ENCODE measurements at places on chromosomes 3 and 15. TPM values are rescaled to one million over a fixed set of nuclear protein-coding genes. Genes with fewer than 3 reads are reported as not detected.

PLSCR5 gene
- total RNA-seq, result not detected

SV2B gene
- 4.5 TPM for total RNA-seq

ACAN gene
- 5.0 TPM for total RNA-seq

MYLK gene
- total RNA-seq, result 1,524 TPM

- no peak for DNase-seq
These were observed 311.4 kb downstream of the EPHB1 start for GRCh38 chr3:135106445-135106844.

DNA sequence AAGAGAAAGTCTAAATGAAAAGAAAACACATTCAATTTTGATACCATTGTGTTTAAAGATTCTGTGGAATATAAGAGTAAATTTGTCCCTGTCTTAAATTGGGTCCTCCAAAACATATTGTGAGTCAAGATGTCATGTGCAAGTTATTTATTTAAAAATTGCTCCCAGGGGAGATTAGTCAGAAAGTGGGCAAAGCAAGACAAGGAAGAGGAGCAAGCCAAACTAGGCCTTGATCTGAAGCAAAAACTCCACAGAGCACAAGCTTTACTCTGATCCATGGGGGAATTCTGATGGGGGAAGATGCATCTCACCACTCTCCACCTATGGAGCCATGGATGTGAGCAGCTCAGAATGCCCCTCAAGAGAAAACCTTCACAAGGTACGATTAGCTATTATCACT lies 342.8 kb upstream of the IL12A start:
- no peak for DNase-seq

- DNase-seq, result no peak
These were observed 23.6 kb downstream of the DCLK3 start for GRCh38 chr3:36740787-36741186.

DNA sequence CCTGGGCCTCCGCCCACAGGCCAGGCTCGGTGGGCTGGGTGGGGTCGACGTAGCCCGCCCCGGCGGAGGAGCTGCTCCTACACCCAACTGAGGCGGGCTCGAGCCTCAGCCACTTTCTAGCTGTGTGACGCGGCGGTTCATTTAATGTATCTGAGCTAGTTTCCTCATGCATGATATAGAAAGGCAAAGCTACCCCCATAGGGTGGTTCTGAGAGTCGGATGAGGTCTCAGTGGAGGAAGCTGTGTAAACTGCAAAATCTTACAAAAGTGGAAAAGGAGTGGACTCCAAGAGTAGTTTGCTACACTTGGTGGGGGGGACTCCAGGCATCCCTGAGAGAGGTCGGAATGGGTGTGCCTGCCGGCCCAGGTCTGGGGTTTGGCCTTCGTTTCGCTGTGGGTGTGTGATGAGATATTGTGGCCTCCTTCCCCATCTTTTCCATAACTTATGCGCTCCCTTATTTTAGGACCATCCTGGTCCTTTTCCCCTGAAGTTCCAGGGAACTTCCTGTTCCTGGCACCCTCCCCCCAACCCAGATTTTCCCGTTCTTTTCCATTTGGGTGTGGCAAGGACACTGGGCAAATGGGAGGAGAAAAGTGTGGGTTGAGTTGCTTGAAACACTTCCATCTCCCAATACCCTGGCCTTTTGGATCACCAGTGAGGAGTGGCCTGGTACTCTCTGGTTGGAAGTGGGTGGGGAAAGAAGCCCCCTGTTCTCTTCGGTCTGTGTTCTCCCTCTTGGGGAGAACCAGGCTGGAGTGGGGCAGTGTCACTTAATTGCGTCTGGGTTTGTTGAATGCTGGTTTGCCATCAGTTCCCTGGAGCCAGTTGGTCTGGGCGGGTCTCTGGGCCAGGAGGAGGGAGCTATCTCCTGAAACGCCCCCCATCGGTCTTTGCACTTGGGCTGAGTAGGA lies 1.1 kb downstream of the PDIA5 start:
- no peak for DNase-seq

DNA sequence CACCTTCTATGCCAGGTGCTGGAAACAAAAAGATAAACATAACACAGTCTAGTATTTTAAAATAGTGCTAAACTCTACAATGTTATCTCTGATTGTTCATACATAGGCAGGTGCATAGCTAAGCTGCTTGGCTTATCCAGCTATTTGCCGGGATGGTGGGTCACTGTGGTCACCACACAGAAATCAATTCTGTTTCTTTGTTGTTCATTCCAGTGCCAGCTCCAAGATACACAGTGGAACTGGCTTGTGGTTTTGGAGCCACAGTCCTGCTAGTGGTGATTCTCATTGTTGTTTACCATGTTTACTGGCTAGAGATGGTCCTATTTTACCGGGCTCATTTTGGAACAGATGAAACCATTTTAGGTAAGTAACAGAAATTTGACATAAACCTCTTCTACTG lies 130.2 kb downstream of the IL1RAP start:
- no peak for DNase-seq

GRCh38 chr3:151075869-151076562 lies 9.4 kb upstream of the MED12L start:
- no peak for DNase-seq

DNA sequence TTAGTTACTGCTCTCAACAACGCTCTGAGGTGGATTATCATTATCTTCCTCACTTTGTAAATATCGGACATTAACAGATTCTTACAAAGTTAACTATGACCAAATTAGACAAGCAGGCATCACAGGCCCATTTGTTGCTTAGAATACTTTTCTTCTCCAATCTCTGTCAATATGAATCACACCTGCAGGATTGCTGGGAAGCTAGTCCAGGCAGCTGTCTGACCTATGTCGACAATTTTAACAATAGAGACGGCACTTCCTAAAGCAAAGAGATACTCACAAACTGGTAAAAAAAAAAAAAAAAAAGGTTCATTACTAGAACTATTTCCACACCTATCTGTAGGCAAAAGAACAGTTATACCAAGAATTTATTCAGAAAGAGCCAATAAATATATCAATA lies 85.3 kb downstream of the DPH6 start:
- no peak for DNase-seq

DNA sequence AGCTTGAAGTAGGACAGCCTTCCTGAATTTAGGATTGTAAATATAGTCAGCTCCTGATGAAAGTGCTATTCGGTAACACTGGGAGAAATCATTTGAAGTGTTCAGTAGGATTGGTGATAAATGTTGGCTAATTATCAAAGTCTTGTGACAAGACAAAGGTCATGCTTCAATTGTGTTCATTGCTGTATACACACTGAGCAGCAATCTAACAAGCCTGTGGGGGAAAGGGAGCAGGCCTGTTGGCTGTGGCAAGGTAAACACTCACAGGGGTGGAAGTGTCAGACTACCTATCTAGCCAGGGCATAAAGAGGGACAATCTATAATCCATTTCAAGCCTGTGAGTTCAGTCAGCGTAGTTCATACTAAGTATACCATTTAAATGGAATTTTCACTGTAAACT lies 111.0 kb upstream of the MANF start:
- no peak for DNase-seq

DNA sequence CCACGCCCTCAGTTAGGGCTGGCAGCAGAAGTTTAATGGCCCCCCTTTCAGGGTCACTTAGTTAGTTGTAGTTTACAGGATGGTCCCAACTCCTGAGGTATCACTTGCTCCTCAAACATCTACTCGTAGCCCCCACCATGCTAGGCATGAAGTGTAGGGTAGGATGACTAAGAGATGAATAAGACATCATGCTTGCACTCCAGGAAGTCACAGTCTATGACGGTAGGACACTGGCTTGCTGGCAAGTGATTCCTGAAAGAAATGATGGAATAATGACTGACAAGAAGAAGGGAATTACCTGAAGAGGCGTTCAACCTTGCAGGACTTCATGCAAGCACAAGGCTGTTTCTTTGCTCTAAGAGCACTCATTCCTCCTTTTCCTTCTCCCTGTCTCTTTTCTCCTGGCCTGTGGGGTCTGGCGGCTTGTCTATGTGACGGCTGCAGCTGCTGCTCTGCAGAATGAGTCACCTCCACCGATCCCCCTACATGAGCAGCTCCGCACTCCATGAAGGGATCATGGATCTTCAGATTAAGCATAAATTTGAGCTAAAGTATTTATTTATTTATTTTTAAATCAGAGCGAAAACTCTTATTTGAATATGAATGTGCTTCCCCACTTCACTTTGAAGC lies 82.9 kb upstream of the BOC start:
- no peak for DNase-seq

DNA sequence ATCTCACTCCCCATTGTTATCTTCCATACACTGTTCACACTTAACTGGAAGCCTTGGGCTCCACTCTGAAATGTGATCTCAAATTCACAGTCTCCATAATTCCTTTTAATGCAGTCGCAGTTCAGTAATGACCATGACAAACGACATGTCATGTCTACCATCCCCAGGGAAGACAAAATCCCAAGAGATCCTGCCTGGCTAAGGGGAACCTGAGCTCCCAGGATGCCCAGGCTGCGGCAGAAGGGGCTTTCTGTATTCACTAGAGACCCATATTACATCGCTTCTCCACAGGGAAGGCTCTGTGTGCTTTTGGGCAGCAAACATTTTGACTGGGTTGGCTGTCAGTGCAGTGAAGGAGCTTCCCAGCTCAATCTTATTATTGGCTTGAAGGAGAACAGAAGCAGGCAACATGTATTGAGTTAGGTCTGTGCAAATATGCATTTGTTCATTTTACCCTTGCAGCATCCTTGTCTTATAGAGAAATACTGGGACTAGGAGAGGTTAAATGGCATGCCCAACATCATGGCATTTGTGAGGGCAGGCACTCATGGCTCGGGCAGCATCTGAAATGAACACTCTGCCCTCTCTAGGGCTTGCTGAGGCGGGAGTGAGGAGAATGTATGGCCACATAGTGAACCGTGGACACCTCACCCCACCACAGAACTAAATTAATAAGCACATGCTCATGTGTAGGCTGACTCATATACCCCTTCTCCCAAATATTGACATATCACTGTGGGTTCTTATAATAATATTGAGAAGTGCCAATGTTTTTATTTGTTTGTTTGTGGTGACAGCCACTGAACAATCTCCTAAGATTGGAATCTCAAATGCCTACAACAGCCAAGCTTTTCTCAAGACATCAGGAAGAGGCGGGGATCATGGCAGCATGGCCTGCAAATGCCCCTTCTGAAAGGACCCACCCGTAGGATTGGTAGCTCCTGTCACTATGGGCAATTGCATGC lies 141.6 kb upstream of the FOXB1 start:
- DNase-seq, result no peak

DNA sequence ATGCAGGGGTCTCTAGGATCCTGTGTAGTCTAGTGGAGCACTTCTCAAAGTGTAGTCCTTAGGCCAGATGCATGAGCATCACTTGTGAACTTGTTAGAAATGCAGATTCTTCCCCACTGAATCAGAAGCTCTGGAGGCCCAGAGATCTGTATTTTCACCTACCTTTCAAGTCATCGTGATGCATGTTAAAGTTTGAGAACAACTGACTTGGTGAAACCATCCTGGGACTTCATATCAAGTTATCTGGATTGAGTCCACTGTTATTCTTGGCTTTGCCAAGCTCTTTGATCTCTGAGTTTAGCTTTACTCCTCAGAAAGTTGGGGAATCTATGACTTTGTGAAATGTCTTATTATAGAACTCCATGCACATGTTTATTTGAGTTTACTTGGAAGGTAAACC lies 78.5 kb downstream of the ARNT2 start:
- no peak for DNase-seq

- DNase-seq, result no peak
These were observed 130.8 kb upstream of the SLC2A2 start for GRCh38 chr3:171157286-171157685.

- no peak for DNase-seq
These were observed 41.2 kb downstream of the RLBP1 start for GRCh38 chr15:89179966-89180875.

DNA sequence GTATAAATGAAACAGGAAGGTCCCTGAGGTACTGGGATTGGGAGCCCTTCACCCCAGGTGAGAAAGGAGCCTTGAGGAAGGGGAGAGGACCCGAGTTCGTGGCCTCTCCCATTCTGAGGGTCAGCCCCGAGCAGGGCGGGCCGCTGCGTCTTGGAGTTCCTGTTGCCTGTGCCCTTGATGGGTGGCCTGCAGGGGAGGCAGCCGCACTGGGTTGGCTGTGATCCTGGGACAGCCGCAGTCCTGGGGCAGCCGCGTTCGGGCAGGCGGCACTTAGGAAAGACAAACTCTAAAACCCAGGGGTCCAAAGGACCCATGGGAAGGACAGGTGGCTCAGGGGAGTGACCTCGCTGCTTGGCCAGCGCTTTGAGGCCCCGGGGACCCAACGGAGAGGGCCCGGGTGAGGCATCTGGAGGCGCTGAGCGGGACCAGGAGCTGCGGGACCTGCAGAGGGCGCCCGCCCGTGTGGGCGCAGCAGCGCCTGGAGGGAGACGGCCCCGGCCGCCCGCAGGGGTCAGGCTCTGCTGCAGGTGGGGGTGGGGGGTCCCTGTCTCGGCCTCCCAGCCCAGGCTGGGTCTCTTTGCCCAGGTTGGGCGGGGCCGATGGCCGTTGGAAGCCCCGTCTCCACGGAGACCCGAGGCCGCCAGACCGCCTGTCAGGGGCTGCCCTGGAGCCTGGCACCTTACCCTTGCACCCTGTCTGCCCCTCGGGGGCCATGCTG lies 65.1 kb downstream of the HMCES start:
- DNase-seq, result no peak

DNA sequence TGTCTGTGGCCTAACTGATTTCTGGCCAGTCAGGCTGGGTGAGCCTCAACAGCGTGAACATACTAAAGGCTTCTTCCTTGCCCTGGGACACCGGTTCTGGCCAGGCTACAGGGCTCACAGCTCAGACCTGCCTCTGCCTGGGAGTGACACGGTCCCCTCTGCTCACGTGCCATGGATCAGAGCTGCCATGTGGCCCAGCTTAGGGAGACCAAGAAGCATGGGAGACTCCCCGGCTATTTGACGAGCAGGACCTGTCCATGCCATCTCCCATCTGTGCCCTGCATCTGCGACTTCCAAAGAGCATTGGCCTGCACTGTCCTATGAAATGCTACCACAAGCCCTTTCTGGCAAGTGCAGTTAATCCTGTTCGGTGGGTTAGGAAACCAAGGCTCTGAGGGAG lies 57.4 kb downstream of the APBA2 start:
- no peak for DNase-seq

GRCh38 chr15:33194704-33195670 lies at the start of gene FMN1:
Gene FMN1 (minus strand): TSS chr15:33194714. CDS start chr15:33154914, 39,800 bp downstream.
- peak; percentile 66 for DNase-seq

DNA sequence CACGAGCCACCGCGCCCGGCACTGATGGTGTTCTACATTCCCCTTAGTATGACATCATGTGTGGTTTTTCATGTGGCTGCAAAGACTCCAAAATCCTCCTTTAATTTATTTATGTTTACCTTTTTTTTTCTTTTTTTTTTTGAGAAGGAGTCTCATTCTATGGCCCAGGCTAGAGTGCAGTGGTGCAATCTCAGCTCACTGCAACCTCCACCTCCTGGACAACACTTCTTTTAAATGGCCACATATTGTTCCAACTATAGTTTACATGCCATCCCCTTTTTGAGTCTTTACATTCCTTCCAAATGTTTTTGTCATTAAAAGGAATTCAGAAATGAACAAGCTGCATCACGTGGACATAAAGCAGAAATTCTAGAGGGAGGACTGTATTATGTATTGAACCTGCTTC lies 10.3 kb upstream of the CDV3 start:
- DNase-seq, result no peak

DNA sequence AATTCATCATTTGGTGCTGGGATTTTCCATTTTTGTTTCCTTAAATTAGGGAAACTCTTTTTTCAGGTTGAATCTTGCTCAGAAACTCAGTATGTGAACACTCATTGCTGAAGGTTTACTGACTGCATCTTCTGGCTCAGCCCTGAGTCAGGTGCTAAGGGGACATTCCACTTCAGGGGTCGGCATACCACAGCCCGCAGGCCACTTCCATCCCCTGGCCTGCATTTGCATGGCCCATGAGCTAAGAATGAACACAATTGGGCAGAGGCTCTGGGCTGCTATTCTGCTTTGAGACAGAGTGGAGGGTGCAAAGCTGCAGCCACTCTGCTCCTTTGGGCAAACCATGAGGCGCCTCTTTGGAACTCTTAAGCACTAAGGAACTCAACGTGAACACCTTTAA lies 165.0 kb downstream of the FEZF2 start:
- DNase-seq, result no peak

All from urinary bladder (tissue), 4 donors.